ENCODE measurements at places on chromosomes 3 and 15.

GRCh38 chr15:78149805-78150751, 916 bp downstream of the IDH3A start:
- DNase-seq: no peak

DNA sequence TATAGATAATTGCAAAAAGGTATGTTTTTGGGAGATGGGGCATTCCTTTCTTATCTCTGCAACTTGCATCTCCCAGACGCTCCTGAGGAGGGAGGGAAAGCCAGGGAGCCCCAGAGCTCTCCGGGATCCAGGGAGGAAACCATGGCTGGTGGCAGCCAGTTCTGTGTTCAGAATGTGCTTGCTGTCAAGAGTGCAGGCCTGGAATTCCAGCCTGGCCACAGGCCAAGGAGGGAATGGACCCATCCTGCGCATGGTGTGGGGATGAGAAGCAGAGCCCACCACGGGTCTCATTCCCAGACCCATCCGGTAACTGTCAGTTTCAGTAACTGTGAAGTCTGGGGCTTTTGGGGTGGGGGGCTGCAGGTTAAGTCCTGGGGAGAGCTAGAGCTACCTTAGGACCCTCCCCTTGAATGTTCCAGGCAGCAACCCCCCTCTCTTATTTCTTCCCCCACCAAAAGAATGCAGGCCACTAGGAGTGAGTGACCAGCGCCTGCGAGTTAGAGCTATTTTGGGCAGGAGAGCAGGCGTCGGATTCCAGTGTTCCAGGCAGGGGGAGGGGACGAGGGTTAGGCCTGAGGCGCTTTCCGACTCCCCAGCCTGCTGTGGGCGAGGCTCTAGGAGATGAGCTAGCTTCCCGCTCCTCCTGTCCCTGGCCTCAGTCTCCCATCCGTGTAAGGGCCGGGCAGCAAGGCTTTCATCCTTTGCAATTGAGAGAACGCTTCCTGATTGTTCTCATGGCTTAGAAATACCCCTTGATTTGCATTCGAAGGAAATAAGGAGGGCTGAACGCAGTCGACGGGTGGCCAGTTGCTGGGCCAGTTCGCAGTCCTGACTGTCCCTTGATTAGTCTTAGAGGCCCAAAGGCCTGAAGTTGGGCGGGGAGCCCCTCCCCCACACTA, 781 bp upstream of the DAG1 start:
- peak; percentile 62 for DNase-seq

GRCh38 chr15:84081391-84082168, 154.0 kb upstream of the GOLGA6L4 start:
- DNase-seq: no peak

- no peak for DNase-seq
Observed at GRCh38 chr15:29008846-29009245, 123.1 kb downstream of the APBA2 start.

GRCh38 chr3:73207946-73208440, 146.5 kb downstream of the EBLN2 start:
- DNase-seq: no peak

GRCh38 chr15:61175024-61175423, 54.1 kb downstream of the RORA start:
- no peak for DNase-seq

DNA sequence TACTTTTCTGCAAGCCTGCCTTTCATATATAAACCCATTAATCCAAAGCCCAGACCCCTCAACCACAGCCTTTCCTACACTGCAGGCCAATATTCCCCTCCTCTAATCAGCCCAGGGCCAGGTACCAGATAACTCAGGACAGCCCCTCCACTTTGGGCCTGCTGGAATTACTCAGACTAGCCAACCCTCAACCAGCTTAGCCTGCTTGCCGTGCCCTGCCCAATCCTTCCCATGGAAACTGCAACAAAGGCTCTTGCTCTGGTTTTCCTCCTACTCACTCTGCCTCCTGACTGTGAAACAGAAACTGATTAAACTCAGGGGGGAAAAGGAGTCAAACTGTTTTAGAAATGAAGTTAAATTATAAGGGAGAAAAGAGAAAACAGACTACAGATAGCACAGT, 248.1 kb downstream of the KLF13 start:
- DNase-seq: no peak

DNA sequence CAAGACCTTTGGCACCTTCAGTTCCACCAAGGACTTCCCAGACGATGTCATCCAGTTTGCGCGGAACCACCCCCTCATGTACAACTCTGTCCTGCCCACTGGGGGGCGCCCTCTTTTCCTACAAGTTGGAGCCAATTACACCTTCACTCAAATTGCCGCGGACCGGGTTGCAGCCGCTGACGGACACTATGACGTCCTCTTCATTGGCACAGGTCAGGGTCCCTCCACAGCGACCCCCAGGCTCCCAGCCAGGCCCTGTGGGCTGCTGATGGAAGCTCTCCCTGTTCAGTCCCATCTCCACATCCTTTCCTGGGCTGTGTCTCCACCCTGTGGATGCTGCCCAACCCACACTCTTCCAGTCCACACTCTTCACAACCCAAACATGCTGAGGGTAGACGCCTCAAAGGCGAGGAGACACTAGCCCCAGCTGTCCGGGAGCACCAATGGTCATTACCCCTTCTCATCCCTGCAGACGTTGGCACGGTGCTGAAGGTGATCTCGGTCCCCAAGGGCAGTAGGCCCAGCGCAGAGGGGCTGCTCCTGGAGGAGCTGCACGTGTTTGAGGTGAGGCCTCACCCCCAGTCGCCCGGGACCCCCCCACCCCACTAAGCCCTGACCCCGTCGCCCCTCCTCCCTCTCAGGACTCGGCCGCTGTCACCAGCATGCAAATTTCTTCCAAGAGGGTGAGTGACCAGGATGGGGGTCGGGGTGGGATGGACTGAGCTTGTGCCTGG, 4.3 kb upstream of the LSMEM2 start:
- DNase-seq: peak; percentile 55

- DNase-seq: no peak
Observed at GRCh38 chr3:16671690-16672089, 66.5 kb upstream of the DAZL start.

DNA sequence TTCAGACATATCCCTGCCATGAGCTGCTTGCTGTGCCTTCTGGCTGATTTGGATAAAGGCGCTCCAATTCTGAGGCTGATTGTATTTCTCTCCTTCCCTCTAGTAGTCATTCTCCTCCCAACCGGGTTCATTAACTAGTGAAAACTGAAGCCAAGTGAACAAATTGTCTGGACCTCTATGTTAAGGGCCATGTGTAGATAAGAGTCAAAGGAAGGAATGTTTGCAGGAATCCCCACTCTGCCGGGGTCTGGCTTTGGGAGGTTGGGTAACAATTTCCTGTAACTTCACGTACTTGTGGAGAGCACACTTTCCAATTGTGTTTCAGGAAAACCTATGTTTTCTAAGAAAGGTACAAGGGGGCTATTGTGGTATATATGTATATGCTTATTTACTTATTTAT, 38.2 kb upstream of the SUCLG2 start:
- DNase-seq: no peak

DNA sequence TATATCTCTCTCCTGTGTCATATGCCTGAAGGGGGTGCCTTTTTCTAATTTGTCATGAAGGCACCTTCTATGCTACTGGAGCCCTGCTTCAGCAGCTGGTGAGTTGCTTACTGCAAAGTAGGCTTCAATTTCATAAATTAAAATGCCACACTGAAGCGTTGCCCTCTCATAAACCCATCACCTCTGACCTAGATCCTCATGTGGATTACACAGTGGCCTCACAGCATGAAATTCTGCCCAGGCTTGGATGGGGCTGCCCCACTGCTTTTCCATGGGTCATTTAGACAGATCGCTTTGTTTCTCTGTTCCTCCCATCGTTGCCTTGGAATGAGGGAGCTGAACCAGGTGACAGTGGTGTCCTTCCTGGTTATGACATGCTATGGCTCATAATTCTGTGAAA, 131.2 kb downstream of the RPL22L1 start:
- no peak for DNase-seq

DNA sequence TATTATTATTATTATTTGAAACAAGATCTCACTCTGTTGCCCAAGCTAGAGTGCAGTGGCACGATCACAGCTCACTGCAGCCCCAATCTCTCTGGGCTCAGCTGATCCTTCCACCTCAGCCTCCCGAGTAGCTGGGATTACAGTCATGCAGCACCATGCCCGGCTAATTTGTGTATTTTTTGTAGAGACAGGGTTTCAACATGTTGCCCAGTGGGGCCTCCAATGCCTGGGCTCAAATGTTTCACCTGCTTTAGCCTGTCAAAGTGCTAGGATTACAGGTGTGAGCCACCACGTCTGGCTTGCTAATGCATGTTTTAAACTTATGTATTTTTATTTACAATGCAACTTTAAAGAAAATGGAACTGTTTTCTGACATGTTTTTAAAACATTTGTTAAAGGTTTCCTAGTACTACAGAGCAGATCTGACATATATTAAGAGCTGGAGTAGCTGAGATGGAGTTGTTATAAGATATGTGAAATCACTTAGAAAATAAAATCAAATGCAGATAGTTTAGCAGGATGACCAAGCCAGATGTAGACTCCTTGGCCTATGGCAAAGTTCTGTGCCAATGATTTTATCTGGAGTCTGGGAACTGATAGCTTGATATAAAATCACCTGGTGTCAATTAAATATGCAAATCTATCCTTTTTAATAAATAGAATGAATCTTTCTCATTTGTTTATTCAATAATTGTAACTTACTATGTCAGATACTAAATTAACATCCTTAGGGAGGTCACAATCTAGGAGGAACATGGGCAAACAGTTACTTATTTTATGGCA, 310.1 kb upstream of the NAALADL2 start:
- DNase-seq: no peak

DNA sequence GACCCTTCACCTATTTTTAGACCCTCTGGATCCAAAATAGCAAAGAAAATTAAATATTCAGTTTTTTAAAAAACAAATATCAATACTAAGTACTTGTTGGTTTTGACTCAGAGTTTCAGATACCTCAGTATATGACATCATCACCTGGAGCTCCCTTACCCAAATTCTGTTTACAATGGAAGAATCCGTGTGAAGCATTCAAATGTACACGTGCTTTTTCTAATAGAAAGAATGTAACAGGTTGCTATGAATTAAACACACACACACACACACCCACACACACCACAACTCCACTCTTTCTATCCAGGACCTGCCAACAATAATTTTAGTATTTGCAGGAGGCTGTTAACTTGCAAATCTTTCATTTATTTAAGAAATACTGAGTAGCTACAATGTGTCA, 221.8 kb downstream of the THRB start:
- DNase-seq: no peak

DNA sequence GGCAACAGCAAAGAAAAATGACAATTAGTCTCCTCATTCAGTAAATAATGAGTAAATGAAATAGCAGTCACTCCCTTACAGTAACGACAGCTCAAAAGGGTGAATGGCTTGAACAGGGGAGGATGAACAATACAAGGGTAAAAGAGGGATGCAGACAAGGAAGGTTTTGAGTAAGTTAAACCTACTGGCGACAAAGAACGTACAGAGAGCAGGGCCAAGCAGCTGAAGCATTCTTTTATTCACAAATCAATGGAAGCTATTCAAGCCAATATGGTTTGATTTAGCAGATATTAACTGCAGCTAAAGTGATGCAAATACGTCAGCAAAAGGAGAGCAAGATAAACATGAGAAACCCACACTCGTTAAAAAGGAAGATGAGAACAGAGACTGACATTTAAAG, 90.7 kb upstream of the ICE2 start:
- DNase-seq: no peak

Measured in BE2C (cell line).